ENCODE measurements at places on chromosomes 7 and 10.
A peak's percentile ranks its signal among the peaks of the same experiment; 100 is the strongest.

GRCh38 chr10:19932806-19933371, 116.7 kb downstream of the PLXDC2 start:
- DNase-seq, result no peak

DNA sequence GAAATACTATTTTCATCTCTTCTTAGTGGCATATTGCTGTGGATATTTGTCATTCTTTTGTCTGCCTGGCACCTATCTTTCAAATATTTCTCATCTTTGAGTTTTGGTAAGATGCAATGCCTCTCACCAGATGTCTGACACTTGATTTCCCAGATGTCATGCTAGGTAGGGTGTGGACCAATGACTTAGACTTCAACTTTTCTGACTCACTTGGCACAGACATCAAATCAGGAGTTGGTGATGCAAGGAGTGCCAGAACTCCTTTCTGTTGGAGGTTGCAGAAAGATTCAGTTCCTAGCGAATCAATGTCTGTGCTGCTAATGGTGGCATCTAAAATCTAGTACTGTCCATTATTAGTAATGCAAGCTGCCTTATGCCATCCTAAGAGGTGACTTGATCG, 216.9 kb upstream of the FERD3L start:
- DNase-seq, result no peak

- DNase-seq, result no peak
Observed at GRCh38 chr10:102457591-102458150, 6.3 kb upstream of the C10orf95 start.

GRCh38 chr7:128974241-128974934, 36.7 kb downstream of the IRF5 start:
- DNase-seq, result no peak

GRCh38 chr10:70537398-70538194, 59.0 kb downstream of the PALD1 start:
- DNase-seq, result no peak

- no peak for DNase-seq
Observed at GRCh38 chr10:100524638-100525037, 5.0 kb upstream of the SEC31B start.

DNA sequence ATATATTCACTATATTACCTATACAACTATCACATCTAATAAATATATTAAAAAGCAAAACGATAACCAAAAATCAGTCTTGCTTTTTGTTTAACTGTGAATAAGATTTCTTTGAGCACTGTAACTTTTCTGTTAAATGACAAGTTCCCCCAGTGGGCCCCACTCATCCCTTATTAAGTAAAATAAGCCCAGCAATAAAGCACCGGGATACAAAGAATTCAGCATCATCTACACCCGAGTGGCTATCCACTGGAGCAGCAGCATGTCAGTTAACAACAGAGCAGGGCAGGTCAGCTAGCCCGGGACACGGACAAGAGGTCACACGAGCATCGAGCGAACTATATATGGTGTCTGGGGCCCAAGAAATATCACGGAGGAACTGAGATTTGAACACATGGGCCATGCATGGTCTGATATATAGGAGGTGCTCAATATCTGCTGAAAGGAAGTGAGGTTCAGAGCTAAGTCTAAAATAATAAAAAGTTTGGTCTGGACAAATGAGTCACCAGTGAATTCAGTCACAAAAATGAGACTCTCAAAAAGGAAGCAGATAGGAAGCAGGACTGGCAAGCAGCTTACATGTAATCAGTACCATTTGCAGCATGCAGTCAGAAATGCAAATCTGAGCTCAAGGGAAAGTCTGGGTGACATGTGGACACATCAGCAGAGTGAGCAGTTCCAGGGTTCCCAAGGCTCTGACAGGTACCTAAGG, 4.1 kb downstream of the ERCC6 start:
- peak; percentile 75 for DNase-seq

- no peak for DNase-seq
Observed at GRCh38 chr7:48285373-48285772, 114.1 kb downstream of the ABCA13 start.

DNA sequence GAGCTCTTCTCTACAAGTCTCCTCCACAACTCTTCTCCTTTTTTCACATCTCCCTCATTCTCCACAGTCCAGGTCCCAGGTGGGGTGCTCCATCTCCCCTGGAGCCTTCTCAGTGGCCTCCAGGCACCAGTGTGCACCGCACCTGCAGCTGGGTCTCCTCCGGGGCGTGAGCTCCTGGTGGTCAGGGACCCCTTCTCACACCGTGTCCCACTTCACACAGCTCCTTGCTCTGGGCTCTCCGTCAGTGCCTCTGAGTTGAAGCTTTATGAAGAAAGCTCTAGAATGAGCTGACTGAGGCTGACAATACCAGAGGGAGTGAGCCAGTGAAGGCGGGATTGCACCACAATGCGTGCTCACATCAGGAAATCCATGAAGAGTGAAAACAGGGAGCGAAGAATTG, 290.2 kb downstream of the DNAJB6 start:
- DNase-seq, result no peak

GRCh38 chr10:62528441-62528840, 154.3 kb downstream of the ZNF365 start:
- peak; percentile 73 for DNase-seq

- DNase-seq, result no peak
Observed at GRCh38 chr10:82245157-82245556, 370.2 kb downstream of the NRG3 start.

GRCh38 chr10:4748491-4749270, 77.3 kb upstream of the AKR1E2 start:
- DNase-seq, result no peak

DNA sequence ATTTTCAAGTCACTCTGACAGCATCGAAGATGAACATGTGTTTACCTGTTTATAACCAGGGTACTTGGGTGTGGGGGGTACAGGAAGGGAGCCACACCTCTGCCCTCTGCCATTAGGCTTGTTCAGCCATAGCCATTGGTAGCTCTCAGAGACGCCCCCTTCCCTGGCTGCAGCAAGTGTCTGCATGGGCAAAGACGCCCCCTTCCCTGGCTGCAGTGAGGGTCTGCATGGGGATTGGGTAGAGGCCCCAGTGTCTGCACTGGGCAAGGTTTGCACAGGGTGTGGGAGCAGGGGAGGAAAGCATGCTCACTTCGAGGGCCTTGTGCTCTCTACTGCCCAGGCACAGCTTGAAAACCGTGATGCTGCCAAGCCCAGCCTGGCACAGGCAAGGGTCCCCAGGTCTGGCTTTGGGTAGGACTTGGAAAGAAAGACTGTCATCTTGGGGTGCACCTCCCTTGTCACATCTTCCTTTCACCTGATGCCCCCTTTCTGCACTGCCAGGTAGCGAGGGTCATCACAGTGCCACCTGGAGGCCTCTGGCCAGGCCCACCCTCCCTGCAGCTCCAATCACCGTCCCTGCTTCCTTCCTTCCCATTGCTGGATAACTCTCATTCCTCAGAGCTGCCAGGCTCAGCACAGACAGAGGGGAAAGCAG, 3.7 kb downstream of the TMEM225B start:
- DNase-seq, result peak; percentile 5

GRCh38 chr7:20393021-20393610, 62.4 kb downstream of the ITGB8 start:
- DNase-seq, result no peak

GRCh38 chr7:49703881-49704280, 69.6 kb upstream of the VWC2 start:
- DNase-seq, result no peak

DNA sequence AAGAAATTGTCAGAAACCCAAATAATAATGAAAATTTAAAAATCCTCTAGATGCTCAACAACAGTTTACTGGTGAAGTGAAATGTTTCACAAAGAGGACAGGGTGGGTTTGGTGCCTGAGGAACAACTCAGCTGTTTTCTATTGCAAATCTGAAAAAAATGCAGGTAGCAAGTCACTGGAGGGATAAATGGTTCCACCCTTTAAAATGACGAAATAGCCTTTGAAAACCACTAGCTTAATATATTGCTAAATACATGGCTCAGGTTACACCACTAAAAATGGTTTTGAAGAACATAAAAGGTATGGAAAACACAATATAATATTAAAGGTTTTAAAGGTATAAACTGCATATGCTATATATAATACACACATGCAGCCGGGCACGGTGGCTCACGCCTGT, 69.5 kb downstream of the LMBR1 start:
- no peak for DNase-seq

DNA sequence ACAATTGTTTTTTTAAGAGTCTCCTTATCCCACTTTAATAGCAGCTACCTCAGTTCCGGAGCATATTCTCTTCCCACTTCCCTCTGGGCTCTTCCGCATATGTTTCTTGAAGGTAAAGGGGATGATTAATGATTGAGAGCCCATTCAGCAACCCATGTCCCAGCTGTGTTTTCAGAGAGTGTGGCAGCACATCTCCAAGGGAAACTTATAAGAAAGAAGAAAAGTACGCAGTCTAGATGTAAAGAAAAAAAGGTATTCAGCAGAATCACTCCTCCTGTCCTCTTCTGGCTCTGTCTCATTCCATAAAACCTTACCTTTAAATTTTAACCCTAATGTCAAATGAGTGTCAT, 9.7 kb upstream of the ANKRD7 start:
- DNase-seq, result no peak

DNA sequence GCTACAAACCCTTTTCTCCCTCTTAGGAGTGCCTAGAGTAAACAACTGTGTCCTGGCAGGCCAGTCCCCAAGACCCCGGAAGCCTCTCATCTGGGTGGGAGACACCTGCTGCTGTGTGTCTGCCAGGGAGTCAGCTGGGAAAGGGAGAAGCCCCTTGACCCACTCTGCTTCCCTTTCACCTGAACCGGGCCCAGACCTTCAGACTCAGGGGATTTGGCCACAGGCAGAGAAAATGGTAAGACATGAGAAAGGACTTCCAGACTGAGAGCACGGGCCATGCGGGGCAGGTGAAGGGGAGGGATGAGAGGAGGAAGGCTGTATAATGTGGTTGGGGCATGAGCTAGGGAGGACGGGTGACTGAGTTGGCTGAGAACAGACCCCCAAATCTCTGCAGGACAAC, 36.0 kb upstream of the NPFFR1 start:
- DNase-seq, result no peak

DNA sequence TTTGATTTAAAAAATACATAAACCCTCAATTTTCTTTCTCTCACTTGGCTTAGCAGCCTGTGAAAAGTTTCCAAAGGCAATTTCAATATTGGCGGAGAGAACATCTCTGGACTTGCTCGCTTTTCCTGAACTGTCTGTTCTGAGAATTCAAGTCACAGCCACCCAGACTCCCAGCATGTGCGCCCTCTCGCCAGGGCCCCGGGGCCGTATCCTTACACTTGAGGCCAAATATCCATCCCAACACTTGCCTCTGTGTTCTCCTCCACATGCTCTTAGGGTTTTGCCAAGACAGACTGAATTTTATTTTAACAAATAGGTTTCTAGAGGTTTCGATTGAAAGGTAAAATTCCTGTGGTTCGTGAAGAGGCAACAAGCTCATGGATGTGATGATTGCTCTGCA, 111.5 kb upstream of the GPR26 start:
- DNase-seq, result no peak

GRCh38 chr10:34766811-34767494, 48.1 kb downstream of the PARD3 start:
- DNase-seq, result no peak

DNA sequence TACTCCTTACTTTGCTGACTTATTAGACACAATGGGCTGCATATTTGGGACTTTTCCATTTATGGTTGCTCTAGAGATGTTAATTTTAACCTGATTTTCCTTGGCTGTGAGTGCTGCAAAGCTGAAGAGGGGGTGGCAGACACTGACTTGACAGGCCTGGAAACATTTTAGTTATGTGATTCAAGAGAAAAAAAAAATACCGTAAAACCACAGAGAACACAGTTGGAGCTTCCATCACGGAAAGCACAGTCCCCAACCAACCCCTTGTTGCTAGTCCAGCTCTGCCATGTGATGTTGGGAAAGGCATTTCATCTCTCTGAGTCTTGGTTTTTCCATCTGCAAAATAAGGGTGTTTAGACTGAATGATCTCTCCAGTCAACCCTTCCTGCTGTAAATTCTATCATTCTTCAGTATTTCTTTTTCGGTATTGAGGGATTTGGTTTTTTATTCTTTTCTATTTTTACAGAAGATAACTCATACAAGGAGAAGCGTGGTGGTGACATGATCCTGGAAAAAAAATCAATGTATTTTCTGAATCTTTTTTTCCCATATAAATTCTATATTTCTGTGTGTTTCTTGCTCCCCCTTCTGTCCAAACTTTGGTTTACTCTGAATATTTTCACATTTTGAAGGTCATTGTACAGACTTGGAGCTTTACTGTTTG, 246.1 kb downstream of the REEP3 start:
- no peak for DNase-seq

DNA sequence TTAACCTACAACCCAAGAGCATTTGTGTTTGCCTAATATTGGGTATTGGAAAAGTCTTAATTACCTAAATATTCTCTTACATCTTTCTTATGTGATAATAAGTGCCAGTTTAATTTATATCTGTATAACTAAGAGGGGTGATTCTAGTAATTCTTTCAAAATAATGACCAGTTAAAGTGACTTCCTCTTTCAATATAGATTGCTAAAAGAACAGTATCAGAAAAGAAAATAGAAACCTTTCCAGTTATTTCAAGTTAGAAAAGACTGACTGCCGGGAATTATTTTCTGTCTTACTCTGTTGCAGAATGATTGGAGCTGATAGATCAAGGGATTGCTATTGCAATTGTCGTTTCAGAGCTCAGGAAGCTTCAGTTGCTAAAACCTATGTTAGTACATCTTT, 525.0 kb upstream of the SEMA3D start:
- DNase-seq, result no peak

GRCh38 chr7:73699370-73700068, 16.1 kb downstream of the BUD23 start:
- no peak for DNase-seq

GRCh38 chr10:26780793-26781601, 79.8 kb downstream of the ABI1 start:
- peak; percentile 24 for DNase-seq

DNA sequence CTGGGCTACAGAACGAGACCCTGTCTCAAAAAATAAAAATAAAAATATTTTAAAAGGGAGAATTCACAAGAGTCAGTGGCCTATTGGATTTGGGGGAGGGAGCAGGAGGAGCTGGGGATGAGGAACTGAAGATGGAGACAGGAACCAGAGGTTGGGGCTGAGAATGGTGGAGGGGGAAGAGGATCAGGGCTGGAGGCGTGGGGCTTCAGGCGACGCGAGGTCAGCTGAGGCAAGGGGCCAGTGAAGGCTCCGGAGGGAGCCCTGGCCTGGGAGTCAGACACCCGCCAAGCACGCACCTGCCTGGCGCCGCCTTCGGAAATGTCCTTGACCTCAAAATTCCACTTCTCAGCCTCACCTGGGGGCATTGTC, 671 bp upstream of the CLEC2L start:
- no peak for DNase-seq

DNA sequence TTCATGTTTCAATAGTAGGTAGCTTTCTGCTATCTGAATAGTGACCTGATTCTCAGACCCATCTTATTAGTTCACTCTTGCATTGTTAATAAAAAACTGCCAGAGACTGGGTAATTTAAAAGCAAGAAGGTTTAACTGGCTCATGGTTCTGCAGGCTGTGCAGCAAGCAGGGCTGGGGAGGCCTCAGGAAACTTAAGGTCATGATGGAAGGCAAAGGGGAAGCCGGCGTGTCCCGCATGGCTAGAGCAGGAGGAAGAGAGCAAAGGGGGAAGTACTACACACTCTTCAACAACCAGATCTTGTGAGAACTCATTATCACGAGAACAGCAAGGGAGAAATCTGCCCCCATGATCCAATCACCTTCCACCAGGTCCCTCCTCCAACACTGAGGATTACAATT, 185.2 kb upstream of the PITRM1 start:
- no peak for DNase-seq

GRCh38 chr7:69246758-69247157, 351.5 kb upstream of the AUTS2 start:
- no peak for DNase-seq

Data from GM10248 (cell line).